Activated CD4-positive, CD25-positive, alpha-beta regulatory T cell treated with anti-CD3 and anti-CD28 coated beads, Interleukin-2, amount 50 U/mL, for 72 hours (primary cell): ENCODE measurements at places on chromosomes 5 and 9.

- DNase-seq: no peak
Observed at GRCh38 chr5:127400946-127401670, 110.5 kb downstream of the MEGF10 start.

DNA sequence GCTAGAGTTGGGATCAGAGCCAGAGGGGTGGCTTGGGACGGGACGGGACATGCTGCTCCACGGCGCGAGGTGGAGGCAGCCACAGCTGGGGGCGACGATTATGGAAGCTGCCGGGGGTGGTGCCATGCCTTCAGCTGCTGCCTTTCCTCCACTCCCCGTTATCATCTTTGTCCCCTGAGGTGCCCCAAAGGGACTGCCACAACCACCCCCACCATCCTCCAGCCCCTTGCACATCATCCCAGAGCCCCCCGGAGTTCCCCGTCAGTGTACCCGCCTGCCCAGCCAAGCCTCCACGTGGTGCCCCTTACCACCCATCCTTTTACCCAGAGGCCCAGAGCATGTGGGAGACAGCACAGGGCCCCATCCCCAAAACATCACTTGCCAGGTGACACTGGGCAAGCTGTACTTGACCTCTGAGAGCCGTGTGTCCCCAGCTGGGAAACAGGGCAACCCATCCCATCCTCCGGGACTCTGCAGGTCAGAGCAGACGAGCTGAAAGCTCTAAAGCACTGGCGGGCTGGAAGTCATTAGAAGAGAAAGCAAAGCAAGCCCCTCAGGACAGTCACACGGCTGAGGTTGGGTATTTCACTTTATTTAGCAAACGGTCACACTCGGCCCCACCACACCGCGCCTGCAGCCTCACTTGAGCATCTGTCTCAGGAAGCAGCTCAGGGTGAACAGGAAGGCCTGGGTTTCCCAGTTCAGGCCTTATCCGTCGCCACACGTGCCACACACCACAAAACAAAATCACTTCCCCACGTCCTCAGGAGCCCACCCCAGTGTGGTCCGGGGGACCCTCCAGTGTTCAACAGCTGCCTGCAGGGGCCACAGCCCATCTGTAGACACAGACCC, 19.5 kb upstream of the MXD3 start:
- DNase-seq: no peak

GRCh38 chr9:82467436-82467835, 478.9 kb downstream of the SPATA31D1 start:
- DNase-seq: no peak

GRCh38 chr9:77063645-77064285, 44.3 kb downstream of the FOXB2 start:
- no peak for DNase-seq

DNA sequence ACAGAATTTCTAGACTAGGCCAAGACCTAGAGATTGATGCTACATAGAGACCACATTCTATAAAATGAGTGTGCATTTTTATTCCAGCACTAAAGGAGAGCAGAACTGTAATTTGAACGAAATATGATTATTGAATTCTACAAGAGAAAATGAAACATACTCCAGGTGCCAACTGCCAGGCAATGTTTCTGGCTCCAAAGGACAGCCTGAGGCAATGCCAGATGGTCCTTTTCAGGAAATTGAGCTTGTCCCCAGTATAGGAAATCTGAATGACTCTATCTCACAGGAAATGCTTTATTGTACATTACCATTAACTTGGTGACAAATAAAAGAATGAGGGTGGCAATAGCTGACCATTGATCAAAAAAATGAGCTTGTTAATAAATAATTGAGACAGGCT, 28.8 kb upstream of the RASGRF2 start:
- no peak for DNase-seq

DNA sequence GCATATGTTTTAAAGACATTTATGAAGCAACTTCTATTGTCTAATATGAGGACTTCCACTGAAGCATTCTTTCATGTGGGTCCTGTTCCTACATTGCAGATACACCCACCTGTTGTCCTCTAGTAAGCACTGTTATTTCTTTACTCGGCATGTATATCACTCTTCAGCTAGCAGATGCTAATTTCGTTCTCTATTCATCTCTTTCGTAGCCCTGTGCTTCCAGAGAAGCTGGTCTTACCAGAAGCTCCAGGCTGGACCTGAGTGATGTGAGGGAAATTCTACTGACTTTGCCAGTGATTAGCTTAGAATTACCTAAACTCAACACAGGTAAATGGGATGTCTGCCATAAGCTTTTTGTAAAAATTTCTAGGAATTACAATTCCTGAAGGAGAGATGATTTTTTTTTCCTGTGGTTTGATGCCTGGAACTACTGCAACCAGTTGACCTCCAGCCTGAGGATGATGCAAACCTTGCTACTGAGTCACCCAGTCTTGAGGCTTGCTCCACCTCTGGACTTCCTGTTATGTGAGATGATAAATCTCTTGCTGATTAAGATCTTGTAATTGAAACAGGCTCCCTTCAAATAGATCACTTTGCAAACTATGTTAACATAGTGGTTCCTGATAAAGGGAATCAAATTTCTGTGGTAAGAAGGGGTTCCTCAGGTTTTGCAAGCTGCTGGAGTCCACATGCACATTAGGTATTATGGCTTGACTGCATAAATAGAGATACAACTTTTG, 52.2 kb upstream of the SPINK5 start:
- no peak for DNase-seq
